A549 treated with CORT108297 at 1 μM for 4 hours (cell line): ENCODE measurements at places on chromosomes 4 and X. TPM values are rescaled to one million over a fixed set of nuclear protein-coding genes. Genes with fewer than 3 reads are reported as not detected.

The CDS1 gene
- 0.76 to 1.1 TPM (median 0.78 TPM) in 5 replicates for total RNA-seq

The XAGE1B gene
- 189 to 283 TPM (median 211 TPM) in 5 replicates for total RNA-seq

The HERC6 gene
- 2.6 to 3.7 TPM (median 3.0 TPM) in 5 replicates for total RNA-seq

The HUWE1 gene
- total RNA-seq: 64.1 to 74.7 TPM (median 70.1 TPM) in 5 replicates

The EIF4E gene
- 79.3 to 187 TPM (median 86.1 TPM) in 5 replicates for total RNA-seq

The C4orf46 gene
- 6.5 to 9.3 TPM (median 8.3 TPM) in 5 replicates for total RNA-seq

The ARHGAP6 gene
- total RNA-seq: 0.01 to 0.03 TPM in 2 of 5 replicates, not detected in the others
